EL (cell line): ENCODE measurements at places on chromosomes 11 and 22.

- peak; percentile 85 for DNase-seq
These were observed 17.3 kb downstream of the FLI1 start for GRCh38 chr11:128711136-128711535.

DNA sequence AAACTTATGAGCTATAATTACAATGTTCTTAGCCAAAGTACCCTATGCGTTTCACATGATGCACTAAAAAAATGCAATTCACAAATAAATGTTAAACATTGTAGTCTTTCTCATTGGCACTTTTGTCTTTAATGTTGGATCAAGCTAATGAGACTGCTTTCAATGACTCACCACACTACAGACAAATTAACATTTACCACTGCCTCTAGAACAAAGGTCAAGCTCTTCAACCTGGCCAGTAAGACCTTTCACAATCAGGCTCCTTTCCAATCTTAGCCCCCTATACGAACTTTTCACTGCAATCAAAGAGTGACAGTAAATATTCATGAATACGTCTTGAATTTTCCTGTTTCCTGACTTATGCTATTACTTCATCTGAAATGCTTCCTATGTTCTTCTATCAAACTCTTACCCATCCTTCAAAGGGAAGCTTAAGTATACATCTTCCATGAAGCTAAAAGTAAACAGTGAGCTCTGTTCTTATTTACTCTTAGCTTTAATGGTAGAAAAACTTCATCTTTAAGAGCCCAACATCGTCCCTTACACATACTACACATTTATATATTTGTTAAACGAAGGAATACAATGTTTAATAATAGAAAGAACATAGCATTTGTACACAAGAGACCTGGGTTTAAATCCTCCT, 326.6 kb upstream of the PITPNB start:
- DNase-seq = no peak

- DNase-seq = no peak
These were observed 33.2 kb downstream of the TOLLIP start for GRCh38 chr11:1276041-1276790.

DNA sequence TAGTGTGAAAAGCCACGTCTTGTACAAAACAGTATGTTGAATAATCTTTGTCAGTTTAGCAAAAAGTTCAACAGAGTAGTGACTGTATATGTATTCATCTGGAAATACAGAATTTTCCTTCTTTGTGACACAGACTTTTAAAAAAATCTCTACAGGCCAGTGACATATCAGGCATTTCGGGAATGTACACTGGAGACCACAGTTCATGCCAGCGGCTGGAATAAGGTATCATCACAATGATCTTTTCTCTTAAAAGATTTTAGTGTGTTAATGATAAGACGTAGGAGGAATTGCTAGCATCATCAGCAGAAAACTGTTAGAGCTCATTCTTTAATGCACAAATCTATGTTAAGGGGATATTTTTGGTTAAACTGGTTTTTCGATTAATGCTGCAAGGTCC, 57.4 kb downstream of the BCL2L13 start:
- peak; percentile 37 for DNase-seq

- DNase-seq = no peak
These were observed 1.3 kb upstream of the SDF2L1 start for GRCh38 chr22:21640810-21641209.

- no peak for DNase-seq
These were observed 374.6 kb upstream of the LUZP2 start for GRCh38 chr11:24122291-24122690.

DNA sequence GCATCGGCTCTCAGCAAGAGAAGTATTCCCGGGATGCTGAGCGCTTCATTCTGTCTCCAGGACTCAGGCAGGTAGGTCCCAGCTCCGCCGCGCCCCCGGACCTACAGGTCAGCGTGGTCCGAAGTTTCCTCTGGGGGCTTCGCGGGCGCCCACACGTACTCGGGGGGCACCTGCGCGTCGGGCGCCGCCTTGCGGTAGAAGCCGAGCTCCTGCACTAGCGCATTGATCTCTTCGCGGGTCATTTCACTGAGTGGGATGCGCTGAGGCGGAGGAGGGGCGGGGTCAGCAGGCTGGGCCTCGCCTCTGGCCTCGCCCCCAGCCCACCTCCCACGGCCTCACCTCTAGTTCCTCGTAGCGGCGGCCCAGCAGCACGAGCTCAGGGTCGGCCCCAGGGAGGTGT, 2.5 kb downstream of the SELENOM start:
- no peak for DNase-seq

GRCh38 chr11:58622344-58622743, at the start of gene CNTF:
Gene CNTF, plus strand, starts transcription at chr11:58622665. Its CDS starts 88 bp downstream, at chr11:58622753.
- DNase-seq = peak; percentile 30

GRCh38 chr11:93694557-93694956, 33.1 kb downstream of the CEP295 start:
- DNase-seq = no peak

GRCh38 chr22:44248926-44249325, 63.8 kb downstream of the SHISAL1 start:
- no peak for DNase-seq

DNA sequence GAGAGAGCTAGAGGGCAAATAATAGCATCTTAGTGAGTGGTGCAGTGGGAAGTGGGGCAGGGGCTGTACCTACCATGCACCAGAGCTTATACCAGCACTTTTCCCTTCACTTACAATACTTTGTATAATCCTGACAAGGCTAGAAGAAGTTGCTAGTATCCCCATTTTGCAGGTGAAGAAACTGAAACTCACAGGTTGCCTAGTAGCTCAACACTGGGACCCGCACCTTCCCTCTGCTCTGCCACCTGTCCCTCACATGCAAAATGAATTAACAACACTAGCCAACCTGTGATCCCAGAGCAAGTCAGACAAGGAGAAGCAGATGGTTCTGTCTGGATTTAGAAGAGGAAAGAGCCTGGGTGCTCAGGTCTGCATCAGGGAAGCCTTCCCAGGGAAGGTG, 510.4 kb downstream of the BUD13 start:
- no peak for DNase-seq

- peak; percentile 74 for DNase-seq
These were observed 2.3 kb upstream of the TYMP start for GRCh38 chr22:50531962-50532674.

- no peak for DNase-seq
These were observed 182.3 kb downstream of the DSCAML1 start for GRCh38 chr11:117614728-117615127.
